ENCODE measurements at places on chromosomes 13 and 19.

- no peak for DNase-seq
Observed at GRCh38 chr13:44498969-44499368, 77.2 kb downstream of the TSC22D1 start.

DNA sequence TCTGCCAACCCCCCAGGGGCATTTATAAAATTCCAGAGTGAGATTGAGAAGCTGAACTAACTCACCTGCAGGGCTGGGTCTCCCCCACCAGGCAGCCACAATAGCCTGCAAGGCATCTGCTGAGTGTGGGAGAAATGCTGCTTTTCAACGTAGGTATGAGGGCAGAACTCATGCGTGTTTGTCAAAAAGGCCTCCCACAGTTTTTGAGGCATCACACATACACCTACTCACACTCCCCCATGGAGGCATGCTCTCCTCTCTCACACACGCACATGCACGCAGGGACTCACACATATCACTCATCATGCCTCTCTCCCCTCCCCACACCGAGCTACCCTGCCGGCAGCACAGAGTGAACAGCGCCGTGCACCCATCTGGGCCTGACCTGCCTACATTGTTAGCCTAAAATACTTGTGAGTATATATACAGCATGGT lies 390.5 kb downstream of the FGF9 start:
- DNase-seq = no peak

- no peak for DNase-seq
Observed at GRCh38 chr19:56751078-56751489, 79.5 kb upstream of the ZNF835 start.

DNA sequence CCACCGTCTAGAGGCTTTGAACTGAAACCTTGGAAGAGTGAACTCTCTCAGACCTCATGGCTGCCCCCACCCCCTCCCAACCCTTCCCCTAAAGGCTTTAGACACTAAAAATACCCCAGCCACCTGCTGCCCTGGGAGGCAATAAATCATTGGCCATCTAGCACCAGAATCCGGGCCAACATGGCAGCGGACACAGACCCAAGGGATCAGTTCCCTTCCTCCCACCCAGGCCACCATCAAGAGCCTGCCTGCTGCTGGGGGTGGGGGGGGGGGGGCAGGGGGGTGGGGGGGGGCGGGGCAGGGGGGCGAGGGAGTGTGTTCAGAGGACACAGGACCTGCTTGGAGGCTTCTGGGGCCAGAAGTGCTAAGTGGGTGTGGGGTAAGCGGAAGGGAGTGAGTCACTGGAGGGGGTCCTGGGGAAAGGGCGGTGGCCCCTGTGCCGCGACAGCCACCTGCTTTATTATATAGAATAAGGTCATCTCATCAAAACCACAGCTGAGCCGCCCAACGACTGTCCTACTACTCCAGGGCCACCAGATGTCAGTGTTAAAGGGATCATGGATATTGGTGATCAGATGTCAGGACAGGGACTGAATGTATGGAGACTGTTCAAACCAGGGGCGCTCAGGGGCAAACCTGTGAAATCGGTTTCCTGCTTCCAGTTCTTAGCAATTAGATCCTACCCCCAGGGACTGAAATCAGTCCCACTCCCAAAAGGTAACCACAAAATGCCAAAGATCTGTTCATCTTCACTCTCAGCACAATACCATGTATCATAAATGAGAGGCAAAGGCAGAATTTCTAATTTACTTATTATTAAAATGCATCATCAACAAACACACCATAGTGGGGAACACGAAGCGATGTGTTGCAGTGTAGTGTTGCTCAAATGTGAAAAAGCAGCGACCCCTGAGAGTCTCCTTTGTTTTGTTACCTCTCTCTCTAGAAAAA lies 24.3 kb downstream of the ARL11 start:
- DNase-seq = peak; percentile 48

- DNase-seq = no peak
Observed at GRCh38 chr19:54164369-54165068, 5.0 kb upstream of the LENG1 start.
